ENCODE measurements at places on chromosomes 7 and 10.

- DNase-seq: no peak
Measured at GRCh38 chr7:88141953-88142352, 77.9 kb downstream of the SRI start.

DNA sequence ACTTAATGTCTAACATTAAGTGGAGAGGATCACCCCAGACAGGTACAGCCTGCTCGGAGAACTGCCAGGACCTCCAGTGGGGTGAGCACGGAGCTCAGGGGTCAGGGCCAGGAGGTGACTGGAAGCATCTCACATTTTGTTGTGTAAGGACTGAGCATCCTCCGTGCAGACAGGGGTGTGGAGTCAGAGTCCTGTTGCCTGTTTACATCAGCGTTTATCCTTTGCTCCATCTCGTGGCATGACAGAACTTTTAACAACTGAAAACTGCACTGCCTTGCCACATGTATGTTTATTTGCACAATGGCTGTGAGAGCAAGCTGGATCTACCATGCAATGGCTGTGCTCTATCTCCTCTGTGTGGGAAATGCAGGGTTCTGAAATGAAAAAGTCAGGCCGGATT lies 175.4 kb upstream of the AKR1E2 start:
- DNase-seq: no peak

GRCh38 chr10:114437473-114438292 lies 33.4 kb upstream of the AFAP1L2 start:
- peak; percentile 16 for DNase-seq

DNA sequence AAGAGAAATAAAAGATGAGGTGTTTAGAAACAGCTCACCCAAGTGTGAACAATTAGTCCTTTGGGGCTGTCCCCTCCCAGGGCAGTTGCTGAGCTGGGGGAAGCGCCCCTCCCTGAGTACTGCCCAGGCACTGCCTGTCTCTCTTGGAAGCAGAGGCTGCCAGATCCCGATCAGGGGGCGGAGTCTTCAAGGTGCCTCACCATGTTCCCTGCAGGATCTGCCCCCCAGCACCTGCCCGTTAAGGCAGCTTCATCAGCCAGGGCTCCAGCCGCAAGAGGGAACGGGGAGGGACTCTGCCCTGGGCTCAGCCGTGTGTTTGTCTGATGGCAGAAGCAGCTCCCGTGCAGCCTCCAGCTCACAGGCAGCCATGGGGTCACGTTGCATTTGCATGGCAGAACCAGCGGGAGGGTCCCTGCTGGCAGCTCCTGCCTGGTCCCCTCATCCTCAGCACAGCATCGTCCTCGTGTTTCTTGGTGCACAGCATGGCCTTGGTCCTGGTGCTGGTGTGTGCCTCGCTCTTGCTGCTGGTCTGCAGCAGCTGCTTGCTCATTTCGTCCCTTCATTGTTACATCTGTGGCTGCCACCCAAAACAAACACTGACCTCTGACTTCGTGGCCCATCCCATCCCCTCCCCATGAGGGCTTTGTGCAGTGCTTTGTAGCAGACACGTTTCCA lies 10.7 kb upstream of the DPYSL4 start:
- no peak for DNase-seq

- no peak for DNase-seq
Measured at GRCh38 chr7:152660021-152660420, 15.9 kb downstream of the XRCC2 start.

DNA sequence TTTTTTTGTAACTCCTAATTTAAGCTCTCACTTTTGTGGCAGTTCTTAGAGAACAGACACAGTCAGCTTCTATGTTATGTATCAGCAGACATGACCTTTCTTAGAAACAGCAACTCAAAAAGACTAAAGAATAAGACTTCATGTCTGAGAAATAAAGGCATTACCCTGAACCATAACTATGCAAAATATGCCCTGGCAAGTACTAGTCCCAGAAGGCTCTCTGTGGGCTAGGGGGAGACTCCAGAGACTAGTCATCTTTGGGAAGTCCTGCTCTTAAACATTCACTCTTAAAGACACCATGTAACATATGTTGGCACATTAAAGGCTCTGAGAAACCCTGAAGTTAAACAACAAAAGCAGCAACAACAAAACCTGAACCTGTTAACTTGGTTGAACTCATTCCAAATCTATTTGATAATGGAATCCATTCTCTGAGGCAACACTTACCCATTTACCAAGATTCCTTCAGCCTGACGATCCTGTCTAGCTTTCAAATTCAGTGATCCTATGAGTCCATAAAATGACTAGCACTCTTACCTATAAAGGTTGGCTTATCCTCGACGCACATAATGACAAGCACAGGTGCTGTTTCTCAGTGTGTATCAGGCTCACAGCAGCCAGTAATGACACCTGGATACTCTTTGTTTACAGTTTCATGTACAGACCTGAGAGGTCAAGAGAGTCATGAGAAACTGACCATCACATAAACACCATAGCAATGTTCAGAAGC lies 62.3 kb downstream of the OSBPL3 start:
- DNase-seq: no peak

DNA sequence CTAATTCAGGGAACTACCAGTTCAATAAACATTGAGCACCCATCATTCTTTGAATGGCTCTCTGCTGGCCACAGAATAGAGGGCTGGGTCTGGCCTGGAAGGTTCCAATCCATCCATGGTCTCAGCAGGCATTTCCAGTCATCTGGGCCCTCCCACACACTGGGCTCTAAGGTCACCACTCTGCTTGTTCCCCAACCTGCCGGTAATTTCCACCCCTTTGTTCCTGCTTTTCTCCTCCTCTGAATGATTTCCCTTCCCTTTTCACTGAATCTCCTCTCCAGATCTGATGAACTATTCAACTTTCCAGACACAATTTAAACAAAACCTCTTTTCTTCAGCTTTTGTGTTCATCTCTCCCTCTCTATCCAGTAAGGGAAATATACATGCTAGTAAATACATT lies 2.6 kb downstream of the BZW2 start:
- DNase-seq: peak; percentile 65

GRCh38 chr7:78635026-78635793 lies 818.3 kb downstream of the MAGI2 start:
- DNase-seq: no peak

Measured in suppressor macrophage (primary cell).